ENCODE measurements at places on chromosomes 5 and 9.

GRCh38 chr9:972501-973294 lies 3.8 kb upstream of the DMRT3 start:
- DNase-seq = no peak

DNA sequence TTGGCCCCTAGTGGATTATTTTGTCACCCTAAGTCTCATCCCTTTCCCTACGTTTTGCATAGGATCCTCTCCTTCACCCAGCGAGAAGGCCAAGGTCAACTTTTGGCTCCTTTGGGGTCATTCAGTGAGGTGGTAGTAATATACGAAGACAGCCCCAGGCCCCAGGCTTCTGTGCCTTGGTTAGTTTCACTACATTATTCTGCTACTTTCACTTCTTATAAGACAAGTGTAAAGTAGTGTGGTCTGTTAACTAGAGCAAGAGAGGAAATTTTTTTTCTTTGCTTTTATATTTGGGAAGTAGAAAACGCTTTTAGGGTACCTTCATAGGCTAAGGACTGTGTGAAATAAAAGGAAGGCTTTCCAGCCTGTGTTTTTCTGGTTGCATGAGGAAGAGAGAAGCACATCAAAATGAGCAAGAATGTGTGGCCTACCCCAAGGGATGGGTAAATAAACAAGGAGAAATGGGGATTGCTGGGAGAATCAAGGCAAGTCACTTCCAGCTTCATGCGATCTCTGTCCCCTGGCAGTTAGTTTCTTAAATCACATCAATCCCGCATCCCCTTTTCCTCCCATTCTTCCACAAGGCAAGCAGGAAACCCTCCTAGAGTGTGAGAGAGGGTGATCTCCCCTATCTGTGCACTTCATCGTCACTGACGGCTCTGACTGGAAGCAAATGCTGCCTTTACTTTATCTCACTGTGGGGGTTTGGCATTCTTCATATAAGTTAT lies 677.0 kb upstream of the WWC1 start:
- DNase-seq = no peak

- no peak for DNase-seq
Observed at GRCh38 chr5:143055596-143056338, 285.6 kb downstream of the ARHGAP26 start.

DNA sequence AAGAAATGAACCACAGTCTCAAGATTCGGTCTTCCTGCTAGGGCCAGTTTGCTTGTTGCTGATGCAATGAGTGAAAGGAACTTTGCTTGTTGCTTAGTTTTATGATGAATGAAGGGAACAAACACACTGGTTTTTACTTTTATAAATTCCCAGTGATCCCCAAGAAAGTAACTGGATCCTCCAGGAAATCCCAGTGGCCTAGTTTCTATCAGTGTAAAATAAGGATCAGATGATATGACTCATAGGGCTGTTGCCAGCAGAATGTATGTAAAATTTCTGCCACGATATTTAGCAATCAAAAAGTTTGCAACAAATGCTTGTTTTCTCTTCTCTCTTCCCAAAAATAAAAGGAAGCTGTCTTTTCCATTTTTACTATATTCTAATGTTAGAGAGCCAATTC lies 160.1 kb upstream of the CDKN2B start:
- DNase-seq = peak; percentile 57

DNA sequence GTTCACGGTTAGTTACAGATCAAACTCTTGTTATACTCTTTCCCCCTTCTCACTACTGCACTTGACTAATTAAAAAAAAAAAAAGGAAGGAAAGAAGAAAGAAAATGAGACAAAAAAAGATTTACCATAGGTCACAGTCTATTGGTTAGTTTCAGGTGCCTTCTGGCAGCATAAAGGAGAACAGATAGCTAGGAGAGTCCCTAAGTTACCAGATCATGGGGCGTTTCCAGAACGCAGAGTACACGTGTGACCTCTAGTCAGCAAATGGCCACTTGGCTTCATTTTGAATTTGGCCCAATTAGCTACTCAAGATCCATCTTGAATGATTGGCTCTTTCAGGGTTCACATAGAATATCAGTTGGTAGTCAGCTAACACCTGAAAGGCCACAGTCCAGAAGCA lies 20.3 kb upstream of the TMEM171 start:
- no peak for DNase-seq

- no peak for DNase-seq
Observed at GRCh38 chr9:14440062-14440461, 126.1 kb upstream of the NFIB start.

DNA sequence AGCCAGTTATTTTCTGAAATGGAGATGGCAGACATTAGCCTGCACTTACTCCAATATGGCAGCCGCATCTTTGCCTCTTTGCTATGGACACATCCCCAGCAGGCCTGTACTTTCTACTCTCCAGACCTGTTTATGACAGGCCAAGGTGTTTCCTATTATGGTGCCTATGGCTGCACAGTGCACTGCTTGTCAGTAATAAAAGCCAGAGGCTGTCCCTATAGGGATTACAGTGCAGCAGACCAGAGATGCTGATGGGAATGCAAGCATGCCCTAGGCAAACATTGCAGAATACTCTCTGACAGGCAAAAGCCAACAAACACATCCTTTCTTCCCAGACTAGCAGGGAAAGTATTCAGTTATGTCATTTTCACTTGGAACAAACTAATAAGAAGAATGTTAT lies 442.9 kb downstream of the RAB3C start:
- DNase-seq = no peak

GRCh38 chr5:51479840-51480239 lies 96.6 kb downstream of the ISL1 start:
- no peak for DNase-seq

GRCh38 chr5:153459051-153459743 lies 31.3 kb upstream of the GRIA1 start:
- no peak for DNase-seq

All from fibroblast of the aortic adventitia (primary cell).